ENCODE measurements at places on chromosomes 16 and 17.

- DNase-seq = no peak
These were observed 22.9 kb downstream of the BANP start for GRCh38 chr16:87974178-87974577.

DNA sequence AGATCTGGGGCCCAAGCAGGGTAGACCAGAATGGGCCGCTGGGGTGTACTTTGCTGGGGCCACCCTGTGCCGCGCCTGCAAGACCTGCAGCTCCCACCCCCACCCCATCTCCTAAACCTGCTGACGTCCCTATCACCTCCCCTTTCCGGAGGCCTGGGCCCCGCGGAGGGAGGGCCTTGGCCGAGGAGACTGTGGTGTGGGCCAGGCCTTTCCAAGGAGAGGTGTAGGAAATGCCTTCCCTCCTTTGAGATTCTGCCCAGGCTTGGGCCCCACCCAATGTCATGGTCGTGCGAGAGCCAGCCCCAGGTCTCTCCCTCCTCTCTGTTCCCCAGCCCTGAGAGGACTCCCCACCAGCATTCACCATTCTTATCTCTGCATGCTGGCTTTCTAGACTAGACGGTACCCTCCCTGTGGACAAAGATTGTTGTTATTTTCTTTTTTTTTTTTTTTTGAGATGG, 3.9 kb upstream of the WFIKKN2 start:
- no peak for DNase-seq

DNA sequence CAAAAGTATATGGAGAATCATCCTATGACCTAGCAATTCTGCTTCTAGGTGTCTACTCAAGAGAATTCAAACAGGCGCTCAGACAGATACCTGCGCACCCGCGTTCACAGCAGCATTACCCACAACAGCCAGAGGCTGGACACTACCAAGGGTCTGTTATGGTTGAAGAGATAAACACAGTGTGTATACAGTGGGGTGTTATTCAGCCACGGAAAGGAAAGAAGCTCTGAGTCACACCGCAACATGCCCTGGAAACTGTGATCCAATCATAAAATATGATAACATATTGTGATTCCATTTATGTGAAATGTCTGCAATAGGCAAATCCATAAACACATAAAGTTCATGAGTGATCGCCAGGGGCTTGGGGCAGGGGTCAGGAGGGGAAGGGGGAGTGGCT, 18.0 kb upstream of the JPH3 start:
- no peak for DNase-seq

- no peak for DNase-seq
These were observed 2126.0 kb downstream of the TP53TG3F start for GRCh38 chr16:35585411-35585810.

GRCh38 chr16:84730406-84731106, 30.8 kb downstream of the USP10 start:
- DNase-seq = peak; percentile 74

- DNase-seq = no peak
These were observed 18.4 kb upstream of the PRKCA start for GRCh38 chr17:66283971-66284370.

GRCh38 chr17:59373882-59374495, 42.5 kb downstream of the YPEL2 start:
- DNase-seq = no peak

DNA sequence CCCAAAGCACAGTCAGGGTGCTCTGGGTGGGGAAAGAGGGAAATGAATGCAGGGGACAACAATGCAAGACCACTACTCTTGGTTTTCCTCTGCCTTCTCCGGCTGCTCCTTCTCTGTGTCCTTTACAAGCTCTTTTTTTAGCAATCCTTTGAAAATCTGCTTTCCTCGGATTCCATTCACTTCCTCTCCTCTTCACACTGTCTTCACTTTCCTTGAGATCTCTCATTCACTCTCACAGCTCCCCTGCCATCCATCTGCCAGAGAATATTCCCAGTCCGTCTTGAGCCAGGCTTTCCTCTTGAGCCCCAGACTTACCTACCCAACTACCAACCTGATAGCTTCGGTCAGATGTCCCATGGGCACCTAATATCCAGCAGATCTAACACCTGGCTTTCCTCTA, 11.0 kb upstream of the SPOP start:
- DNase-seq = no peak

- DNase-seq = no peak
These were observed 27.5 kb downstream of the ZFHX3 start for GRCh38 chr16:73020409-73020884.

DNA sequence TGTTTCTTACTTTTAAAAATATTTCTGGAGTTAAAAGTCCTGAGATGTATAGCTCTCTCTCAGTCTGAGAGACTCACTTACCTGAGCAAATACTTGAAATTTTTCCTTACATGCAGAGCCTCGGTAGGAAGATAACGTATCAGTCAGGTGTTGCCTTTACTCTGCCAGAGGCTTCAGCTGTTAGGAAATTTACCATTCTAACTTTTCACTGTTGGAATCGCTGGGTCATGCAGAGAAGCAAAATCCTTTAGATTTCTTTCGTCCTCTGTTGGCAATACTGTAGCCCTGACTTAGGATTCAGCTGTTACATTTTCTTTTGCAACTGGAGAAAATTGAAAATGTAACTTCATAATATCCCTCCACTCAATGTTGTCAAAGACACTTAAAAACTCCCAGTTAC, 20.0 kb upstream of the KCNJ16 start:
- no peak for DNase-seq

DNA sequence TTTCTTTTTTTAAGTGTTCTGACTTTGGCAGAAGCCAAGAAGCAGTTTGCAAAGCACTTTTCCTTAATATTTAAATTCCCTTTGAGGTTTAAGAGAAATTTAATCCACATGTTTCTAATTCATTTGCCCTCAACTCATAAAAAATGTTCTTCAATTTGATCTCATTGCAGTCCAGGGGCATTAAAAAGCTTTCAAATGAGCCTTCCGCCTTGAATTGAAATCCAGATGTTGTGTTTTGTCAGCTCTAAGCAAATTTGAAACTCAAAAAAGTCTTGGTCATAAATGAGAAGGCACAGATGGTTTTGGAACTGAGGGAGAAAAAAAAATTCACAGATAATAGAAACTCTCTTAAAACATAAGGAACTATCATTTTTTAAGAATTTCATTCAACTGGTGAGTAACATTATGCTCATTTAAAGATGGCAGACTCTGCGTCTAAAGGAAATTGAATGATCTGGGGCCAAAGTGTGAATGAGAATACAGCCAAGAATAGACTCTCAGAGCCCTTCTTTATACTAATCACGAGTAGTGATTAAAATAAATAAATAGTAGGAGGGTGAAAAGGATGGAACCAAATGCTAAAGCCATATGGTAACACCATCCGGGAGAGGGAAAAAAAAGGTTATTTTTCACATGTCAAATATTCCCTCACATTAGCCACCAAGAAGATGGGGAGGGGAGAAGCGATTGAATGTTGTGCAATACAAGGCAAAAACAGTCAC, 1304.7 kb downstream of the CDH8 start:
- DNase-seq = no peak

GRCh38 chr17:55870044-55870443, 119.2 kb downstream of the PCTP start:
- DNase-seq = no peak

GRCh38 chr16:80664226-80664625, 123.4 kb downstream of the DYNLRB2 start:
- DNase-seq = peak; percentile 46

DNA sequence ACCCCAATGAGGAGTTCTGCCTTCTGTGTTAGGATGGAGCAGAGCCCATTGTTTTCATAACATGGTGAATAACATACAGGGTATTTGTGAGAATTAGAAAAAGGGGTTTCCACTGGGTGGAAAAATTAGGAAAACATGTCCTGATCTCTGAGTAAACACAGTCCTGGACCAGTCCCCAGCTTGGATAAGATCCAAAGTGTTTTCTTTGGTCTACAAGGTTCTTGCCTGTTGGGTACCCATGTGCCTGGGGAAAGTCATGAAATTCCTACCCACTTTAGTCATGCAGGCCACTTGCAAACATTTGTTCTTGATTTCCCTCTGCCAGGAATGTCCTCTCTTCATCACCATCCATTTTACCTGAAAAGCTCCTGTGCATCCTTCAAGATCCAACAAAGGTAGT, 164.8 kb upstream of the DYNLRB2 start:
- DNase-seq = no peak

- no peak for DNase-seq
These were observed 15.1 kb upstream of the GUCY2D start for GRCh38 chr17:7987112-7987893.

DNA sequence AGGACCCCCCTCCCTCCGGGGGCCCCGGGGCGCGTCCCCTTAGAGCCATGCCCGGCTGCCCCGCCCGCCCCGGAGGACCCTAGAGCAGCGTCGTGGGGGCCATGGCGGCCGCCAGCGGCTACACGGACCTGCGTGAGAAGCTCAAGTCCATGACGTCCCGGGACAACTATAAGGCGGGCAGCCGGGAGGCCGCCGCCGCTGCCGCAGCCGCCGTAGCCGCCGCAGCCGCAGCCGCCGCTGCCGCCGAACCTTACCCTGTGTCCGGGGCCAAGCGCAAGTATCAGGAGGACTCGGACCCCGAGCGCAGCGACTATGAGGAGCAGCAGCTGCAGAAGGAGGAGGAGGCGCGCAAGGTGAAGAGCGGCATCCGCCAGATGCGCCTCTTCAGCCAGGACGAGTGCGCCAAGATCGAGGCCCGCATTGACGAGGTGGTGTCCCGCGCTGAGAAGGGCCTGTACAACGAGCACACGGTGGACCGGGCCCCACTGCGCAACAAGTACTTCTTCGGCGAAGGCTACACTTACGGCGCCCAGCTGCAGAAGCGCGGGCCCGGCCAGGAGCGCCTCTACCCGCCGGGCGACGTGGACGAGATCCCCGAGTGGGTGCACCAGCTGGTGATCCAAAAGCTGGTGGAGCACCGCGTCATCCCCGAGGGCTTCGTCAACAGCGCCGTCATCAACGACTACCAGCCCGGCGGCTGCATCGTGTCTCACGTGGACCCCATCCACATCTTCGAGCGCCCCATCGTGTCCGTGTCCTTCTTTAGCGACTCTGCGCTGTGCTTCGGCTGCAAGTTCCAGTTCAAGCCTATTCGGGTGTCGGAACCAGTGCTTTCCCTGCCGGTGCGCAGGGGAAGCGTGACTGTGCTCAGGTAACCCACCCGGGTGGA, 759 bp downstream of the ALKBH5 start:
- peak; percentile 91 for DNase-seq

GRCh38 chr16:8887952-8888560, 5.9 kb downstream of the LITAFD start:
- no peak for DNase-seq

GRCh38 chr17:13337864-13338371, 263.8 kb downstream of the HS3ST3A1 start:
- DNase-seq = peak; percentile 73

GRCh38 chr17:76567634-76568432, 17.8 kb downstream of the ST6GALNAC2 start:
- DNase-seq = no peak

DNA sequence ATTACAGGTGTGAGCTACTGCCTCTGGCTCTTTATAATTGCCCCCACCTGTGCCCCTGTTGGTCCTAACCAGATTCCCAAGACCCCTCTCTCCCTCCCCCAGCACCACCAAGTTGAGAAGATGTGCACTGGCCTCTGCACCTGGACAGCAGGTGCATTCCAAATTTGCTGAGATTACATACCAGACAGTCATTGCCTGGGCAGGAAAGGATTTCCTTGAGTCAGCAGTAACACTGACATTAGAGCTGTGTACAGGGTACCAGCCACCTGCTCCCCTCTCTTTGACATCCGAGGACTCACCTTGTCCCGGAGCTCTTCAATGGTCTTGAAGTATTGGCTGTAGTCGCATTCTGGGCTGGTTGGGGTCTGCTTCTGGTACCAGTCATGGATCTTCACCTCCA, 659 bp downstream of the KRT15 start:
- no peak for DNase-seq

- peak; percentile 94 for DNase-seq
These were observed 1.3 kb upstream of the HIC1 start for GRCh38 chr17:2053380-2054261.

DNA sequence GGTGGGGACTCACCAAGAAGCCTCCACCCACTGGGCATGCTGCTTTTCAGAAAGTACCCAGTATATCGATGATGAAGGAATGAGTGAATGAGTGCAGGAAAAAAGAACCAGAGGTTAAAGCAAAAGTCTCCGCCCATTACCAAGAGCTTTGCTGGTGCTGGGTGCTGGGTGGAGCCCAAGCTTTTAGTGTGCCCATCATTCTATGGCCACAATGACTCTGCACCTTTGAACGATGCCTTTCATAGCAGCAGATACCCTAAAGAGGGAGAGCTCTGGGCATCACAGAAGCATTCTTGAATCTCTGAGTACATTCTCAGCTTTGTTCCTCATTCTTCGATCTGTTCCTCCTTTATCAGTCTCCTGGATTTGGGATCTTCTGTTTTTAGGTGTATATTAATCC, 450.7 kb upstream of the CCL2 start:
- DNase-seq = no peak

DNA sequence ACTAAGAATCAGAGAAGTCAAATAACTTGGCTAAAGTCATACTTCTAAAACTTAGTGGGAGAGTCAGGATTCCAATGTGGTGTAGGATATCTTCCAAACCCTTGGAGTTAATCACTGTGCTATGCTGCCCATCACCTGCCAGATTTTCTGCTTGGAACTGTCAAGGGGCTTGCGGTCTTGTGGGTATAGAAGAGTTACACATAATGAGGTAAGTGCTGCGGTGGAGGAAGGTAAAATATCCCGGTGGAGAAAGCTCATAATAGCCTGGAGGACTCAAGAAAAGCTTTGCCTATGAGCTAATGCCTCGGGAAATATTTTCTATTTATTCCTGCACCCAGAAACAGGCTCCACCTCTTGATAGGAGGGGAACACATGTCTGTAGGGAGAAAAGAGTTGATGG, 195.6 kb downstream of the UTP18 start:
- DNase-seq = no peak

- DNase-seq = peak; percentile 67
These were observed 9.4 kb downstream of the CMC2 start for GRCh38 chr16:80997139-80997798.

GRCh38 chr17:17200311-17200710, 5.8 kb downstream of the PLD6 start:
- no peak for DNase-seq

- no peak for DNase-seq
These were observed 165.1 kb downstream of the ZNF423 start for GRCh38 chr16:49690778-49691177.

DNA sequence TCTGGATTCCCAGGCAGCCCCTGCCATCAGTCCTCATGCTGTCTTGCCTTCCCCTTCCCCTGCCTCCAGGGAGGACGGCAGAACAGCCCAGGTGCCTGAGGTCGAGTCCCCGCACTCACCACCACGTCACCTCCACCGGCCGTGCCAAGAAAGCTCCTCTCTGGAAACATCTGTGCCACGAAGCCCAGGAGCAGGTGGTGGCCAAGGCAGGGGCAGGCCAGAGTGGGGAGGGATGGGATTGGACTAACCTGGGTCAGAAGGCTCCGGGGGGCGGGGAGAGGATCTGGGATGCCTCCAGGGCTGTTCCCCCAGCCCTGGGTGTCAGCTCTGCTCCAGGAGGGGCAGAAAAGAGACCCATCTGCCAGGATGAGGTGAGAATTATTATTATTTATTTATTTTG, 7.4 kb upstream of the DPEP1 start:
- DNase-seq = no peak

- no peak for DNase-seq
These were observed 49.0 kb upstream of the METRNL start for GRCh38 chr17:83030432-83030831.
